ENCODE measurements at places on chromosomes 3 and 15.

DNA sequence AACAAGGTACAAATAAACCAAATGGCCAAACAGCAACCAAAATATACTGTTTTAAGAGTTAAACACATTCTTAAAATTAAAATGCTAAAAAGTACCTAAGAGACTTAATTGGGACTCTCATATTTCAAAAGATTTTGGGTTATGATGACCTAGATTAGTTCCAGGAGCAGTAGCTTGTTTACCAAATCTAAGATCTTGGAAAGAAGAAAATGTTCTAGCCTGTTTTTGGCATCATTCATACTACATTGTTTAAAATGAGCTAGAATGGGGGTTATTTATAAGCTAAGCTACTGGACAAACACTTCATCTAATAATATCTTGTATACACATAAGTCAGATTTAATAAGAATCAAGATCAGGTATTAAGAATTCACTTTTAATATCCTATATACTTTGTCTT, 22.8 kb downstream of the ATOSA start:
- no peak for DNase-seq

- DNase-seq = no peak
Observed at GRCh38 chr3:52005571-52005986, 9.9 kb upstream of the RPL29 start.

- DNase-seq = no peak
Observed at GRCh38 chr3:188482929-188483328, 329.0 kb downstream of the LPP start.

DNA sequence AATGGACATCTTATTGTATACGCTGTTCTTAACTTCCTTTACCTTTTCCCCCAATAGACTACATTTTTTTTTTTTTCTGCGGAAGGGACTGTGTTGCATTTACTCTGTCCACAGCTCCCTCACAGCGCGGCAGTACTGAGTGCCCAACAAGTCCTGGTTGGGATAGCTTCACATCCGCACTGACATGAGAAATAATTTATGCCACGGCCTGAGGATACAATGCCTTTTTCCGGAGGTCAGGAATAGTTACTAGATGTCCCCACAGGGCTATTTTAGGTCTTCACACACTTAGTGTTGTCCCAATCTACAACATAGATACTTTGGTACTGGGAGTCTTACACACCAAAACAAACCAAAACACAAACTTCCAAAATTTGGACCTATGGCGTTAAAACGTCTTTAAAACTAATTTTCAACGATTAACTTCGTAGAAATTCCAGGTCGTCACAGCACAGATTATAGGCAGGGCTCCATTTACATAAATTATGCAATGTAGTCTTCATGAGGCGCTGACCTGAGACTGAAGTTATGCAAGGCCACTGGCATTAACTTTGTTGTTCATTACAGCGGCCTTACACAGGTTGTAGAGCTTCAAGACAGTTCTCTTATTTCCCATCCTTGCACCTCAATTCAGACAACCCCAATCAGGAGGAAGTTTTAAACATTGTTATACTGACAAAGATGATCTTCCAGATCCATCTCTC, 989 bp upstream of the PPIB start:
- DNase-seq = no peak

GRCh38 chr3:160804762-160805161, 48.7 kb downstream of the PPM1L start:
- DNase-seq = no peak

DNA sequence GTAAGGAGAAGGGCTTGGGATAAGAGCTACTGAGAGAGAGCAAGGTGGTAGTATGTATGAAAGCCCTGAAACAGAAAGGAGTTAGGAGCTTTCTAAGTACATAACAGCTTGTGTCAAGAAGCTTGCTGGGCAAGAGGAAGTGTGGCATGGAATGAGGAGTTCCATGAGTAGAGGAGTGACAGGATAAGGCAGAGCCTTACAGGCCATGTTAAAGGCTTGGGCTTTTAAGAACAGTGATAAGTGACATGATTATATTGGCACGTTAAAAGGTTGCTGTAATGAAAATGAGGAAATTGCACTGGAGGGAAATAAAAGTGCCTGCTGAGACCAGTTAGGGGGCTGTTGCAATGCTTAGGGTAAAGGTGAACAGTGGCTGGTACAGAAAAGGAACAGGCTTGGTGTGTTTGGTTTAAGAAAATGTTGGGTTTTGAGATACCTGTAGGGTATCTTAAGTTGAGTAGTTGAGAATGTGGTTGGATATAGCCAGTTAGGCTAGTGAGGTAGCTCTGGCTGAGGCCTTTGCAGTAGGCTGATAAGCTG, 49.0 kb downstream of the MEF2A start:
- no peak for DNase-seq

DNA sequence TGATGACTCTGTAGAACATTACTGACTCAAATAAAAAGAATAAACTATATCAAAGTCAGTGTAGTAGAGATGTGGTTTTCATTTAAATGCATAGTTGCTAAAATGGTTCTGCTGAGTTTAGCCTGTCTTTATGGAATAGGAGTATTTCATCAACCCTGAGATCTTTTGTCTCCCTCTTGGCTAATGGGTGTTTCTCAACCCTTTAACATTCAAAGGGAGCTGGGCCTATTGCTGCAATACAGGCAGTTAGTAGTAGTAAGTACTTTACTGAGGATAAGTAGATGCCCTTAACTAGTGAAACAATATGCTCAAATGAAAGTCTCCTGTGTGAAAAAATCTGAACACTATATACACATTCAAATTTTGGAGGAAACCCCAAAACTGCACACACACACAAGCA, 184.7 kb upstream of the TTC14 start:
- DNase-seq = no peak

DNA sequence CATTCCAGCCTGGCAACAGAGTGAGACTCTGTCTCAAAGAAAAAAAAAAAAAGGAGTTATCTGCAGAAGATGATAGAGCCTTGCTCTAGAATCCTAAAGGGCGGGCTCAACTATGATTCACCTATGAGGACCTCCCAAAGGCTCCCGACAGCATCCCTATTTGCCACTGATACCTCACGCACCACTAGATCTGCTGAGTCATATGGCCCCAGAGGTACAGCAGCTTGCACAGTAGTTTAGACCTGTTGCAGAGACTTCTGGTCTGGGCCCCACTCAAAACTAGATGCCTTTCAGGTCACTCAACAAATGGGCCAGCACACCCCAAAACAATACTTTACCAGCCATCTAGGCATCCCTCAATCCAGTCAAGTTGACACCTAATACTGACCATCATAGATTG, 38.1 kb upstream of the PTX3 start:
- DNase-seq = no peak

DNA sequence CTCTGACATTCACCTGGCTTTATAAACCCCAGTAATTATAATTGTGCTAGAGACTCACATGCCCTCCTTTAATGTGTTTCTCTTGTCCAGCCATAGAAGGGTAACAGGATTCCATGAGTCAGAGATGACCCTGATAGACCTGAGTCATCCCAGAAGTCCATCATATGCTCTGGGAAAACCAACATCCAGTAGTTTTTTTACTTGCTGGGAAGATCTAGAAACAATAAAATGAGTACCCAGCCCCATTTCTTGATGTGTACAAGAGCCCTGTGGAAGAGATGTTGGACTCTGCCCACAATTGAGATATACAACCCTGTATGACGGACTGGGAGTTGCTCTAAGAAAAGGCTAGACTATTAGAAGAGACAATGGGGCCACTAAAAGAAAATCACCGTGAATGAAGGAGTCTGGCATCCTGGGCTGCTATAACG, 22.4 kb upstream of the THUMPD3 start:
- DNase-seq = no peak

DNA sequence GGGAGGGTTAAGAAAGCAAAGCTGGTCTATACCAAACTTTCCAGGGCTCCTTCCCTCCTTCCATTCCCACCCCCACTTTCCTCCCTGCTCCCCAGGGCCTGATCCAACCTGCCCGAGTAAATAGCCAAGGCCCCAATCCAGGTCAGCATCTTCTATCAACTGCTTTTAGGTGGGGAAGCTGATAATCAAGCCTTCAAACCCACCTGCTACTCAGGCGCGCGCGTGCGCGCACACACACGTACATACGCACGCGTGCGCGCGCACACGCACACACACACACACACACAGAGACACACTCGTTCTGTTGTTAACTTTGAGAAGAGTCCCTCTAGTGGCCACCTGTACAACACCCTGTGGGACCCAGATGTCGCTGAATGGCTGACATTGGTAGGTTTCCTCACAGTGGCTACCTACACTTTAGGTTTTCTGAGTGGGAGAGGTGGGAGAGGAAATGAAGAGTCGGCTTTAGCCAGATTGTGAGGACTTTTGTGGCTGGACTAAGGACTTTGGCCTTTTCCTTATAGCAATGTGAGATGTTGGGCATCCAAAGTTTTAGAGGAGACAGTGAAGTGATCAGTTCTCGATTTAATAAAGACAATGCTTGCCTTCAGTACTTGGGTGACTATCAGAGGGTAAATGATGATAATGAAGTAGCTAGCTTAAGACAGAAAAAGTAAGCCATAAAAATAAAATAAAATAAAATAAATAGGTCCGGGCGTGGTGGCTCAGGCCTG, 179.9 kb upstream of the C2CD4B start:
- DNase-seq = peak; percentile 24

DNA sequence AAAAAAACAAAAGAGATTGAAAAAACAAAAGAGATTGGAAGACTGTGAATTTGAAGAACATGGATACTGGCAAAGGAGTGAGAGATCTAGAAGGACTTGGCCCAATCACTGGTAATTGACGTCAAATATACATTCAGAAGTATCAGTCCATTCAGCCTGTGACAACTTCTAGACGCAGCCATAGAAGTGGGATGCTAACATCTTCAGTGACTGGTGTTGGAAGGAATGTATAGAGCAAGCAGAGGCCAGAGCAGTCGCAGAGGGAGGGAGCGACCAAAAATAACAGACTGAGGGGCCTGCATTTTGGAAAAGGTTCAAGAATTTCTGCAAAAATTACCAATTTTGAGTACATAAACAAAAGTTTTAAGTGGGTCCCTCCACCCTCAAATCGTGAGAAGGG, 473.3 kb downstream of the CADM2 start:
- DNase-seq = no peak

DNA sequence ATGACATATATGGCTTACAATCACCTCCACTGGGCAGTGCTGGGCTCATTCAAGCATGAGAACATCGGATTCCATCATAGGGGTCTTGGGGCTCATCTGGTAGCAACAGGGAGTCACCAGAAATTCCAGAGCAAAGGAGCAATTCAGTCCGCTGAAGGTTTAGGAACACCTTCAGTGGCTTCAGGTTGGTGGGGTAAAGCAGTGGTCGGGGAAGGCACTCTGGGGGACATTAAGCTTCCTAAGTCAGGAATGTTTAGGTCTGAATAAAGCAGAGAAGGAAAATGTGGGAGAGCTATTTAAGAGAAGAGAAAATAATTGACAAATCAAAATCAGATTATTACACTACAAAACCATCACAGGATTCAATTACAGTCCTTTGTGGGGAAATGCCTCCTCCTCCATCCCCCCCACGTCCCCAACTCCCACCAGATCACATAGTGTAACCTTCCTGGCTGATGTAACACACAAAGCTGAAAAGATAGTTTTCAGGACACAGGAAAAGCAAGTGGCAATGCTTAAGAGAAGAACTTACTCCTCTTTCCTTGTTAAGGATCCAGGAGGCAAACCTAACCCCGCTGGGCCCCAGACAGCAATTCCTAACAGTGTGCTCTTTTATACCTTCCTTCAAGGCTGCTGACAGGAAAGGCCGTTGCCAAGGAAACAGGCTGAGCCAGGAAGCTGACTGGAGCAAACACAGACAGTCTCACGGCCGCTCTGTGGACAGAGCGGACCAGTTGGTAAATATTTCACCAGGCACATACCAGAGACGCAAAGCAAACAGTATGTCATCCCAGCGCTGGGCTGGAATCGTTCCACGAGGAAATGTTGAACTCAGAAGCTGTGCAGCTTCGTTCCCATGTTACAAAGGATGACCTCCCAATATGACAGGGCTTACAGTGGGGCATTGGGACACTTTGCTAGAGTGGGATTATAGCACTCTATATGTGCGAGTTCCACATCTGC, 57.5 kb upstream of the LMCD1 start:
- DNase-seq = no peak

DNA sequence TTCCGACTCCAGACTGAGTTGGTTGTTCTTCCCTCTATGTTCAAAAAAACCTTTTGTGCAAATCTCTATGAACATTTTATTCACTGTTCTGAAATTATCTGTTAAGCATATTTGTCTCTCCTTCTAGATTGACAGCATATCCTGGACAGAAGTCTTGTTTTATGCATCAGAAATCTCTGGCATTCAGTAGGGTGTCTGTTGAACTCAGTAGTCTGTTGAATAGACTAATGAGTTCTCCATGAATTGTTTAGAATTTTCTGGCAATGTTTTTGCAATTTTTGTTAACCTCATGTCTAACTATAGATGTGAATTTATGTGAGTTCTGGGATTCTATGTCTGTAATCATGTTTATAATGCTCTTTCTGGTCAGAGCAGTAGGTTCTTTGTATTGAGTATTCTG, 222.5 kb upstream of the KCNMB2 start:
- no peak for DNase-seq

DNA sequence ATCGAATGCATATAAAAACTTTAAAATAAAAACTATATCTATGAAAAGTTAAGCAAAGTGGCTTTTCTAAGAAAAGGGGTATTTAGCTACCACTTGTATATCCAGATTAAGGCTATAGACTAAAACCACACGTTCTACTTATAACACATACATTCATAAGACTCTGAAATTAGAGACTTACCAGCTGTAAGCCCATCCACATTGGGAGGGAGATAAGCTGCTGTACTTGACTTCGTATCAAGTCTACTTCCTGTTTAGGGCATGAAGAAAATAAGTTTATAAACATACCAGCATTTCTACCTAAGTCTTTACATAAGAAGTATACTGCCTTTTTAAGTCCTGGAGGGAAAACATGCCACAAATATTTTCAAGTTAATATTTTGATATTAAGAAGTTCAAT, 27.7 kb downstream of the AQR start:
- no peak for DNase-seq

DNA sequence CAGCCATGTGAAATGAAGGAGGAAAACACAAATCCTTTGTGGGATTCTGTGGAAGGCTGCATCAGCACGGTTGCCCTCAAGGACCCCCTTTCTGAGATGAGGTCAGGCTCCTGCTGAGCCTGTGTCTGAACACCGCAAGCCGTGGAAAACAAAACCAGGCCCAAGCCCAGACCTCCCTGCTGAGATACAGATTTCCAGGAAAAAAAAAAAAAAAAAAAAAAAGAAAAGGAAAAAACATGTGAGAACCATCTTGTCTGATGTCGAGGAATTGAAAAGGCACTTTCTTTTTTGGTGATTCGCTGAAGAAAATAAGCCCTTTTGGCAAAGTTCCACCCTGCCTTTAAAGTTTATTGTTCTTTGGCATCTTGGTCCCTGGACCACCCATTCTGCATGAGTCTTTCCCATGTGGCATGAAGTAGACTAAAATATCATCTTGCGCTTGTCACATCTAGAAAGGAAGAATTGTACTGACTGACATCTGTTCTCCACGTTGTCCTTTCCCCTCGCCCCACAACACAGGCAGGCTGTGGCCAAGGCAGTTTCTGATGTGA, 117.6 kb downstream of the CHST2 start:
- DNase-seq = no peak

GRCh38 chr15:74937272-74937589, 642 bp downstream of the COX5A start:
- no peak for DNase-seq

Data from stimulated activated naive CD8-positive, alpha-beta T cell treated with anti-CD3 and anti-CD28 coated beads, Interleukin-15, amount 100 ng/mL, for 72 hours (primary cell).